ENCODE measurements at places on chromosomes 11 and 22.

DNA sequence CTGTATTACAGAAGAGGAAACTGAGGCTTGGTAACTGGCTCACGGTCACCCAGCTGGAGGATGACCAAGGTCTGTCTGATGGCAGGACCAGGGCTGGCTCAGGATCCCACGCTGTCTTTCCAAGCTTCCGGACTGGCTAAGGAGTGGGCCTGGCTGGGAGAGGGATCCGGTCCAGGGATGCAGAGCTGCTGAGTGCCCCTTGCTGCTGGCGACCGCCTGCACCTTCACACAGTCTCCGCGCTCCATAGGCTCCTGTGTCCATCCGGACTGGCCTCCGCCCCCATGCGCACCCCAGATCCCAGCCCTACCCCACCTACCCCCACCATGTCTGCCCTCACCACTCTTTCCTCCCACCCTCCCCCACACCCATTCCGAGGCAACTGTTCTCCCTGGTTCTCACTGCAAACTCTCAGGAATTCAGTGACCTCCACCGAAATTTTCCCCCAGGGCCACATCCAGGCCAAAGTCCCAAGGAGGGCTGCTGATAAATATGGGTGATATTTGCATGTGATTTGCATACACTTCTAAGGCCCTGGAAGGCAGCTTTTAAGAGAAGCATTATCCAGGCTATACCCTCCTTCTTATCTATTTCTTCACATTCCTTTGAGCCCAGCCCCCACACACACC lies 48.5 kb upstream of the SLC35C1 start:
- DNase-seq, result no peak

DNA sequence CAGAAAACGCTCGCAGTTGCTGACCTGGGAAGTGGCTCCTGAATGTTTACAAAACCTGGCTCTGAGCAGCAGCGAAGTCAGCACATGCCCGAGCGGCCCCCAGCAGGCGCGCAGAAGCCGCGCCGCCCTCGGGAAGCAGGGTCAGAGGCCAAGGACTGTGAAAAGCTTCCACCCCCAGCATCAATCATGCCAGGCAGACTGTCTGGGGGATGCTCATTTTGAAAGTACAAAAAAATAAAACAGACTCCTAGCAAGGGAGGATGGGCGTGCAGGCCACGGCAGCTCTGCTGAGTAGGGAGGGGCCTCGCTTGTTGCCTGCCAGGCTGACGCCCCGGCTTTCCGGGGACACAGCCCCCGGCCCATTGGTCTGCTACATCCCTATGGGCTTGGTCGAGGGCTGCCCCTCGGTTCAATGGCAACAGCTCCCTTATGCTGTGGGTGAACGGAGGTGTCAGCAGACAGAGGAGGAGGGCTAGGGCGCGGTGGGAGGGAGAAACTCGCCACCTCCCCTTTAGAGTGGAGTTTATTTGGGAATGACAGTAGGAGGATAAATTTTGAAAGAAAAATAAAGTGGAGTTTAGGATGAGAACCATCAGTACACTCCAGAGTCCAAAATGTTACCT lies 37.7 kb upstream of the GNB1L start:
- DNase-seq, result peak; percentile 57

GRCh38 chr11:26620282-26621045 lies 48.4 kb upstream of the MUC15 start:
- no peak for DNase-seq

DNA sequence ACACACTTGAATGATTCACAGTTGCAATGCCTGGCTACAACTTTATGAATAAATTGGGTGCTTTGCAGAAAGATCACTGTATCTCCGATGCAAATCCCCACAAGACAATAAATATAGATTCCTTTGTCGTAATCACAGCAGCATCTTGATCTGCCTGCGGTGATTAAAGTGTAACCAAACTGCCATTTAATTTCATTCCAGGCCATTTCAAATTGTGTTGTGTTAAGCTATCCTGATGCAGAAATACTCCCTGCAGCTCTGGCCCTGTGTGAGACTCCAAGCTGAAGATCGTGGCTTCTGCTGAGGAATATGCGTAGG lies 40.8 kb upstream of the B3GAT1 start:
- DNase-seq, result no peak

GRCh38 chr11:69394869-69395246 lies 86.6 kb upstream of the LINC01488 start:
- no peak for DNase-seq

Measured in CD8-positive, alpha-beta T cell (primary cell).